Vein endothelial cell (primary cell): ENCODE measurements at places on chromosomes 16 and 17. TPM values are rescaled to one million over a fixed set of nuclear protein-coding genes. Genes with fewer than 3 reads are reported as not detected.

The ARHGDIG gene
- 0.57 and 2.3 TPM in 2 replicates for total RNA-seq

The SLC52A1 gene
- 0.33 TPM in 1 of 2 replicates, not detected in the other for total RNA-seq

The GEMIN4 gene
- total RNA-seq: 19.1 and 21.9 TPM in 2 replicates

The CES5A gene
- not detected in 2 replicates for total RNA-seq

The TMED6 gene
- total RNA-seq: 0.19 TPM in 1 of 2 replicates, not detected in the other

The PHKB gene
- 81.7 and 97.2 TPM in 2 replicates for total RNA-seq

The SAMD14 gene
- 5.3 and 10.5 TPM in 2 replicates for total RNA-seq

The CCL14 gene
- 32.7 and 43.2 TPM in 2 replicates for total RNA-seq

The KLHL11 gene
- 29.8 and 32.7 TPM in 2 replicates for total RNA-seq

The CXCL16 gene
- 2.0 and 3.9 TPM in 2 replicates for total RNA-seq

The RHBDL3 gene
- total RNA-seq: not detected in 2 replicates

The AOC2 gene
- total RNA-seq: 0.65 and 1.9 TPM in 2 replicates

The SHISA6 gene
- total RNA-seq: not detected in 2 replicates

The PRSS8 gene
- total RNA-seq: not detected in 2 replicates

The TP53TG3B gene
- total RNA-seq: not detected in 2 replicates

The MPP2 gene
- 0.33 and 0.38 TPM in 2 replicates for total RNA-seq

The DOC2B gene
- 1.6 and 3.3 TPM in 2 replicates for total RNA-seq

The DNASE1 gene
- total RNA-seq: 10.8 and 10.9 TPM in 2 replicates

The PABPN1L gene
- not detected in 2 replicates for total RNA-seq

The CACNG3 gene
- not detected in 2 replicates for total RNA-seq

The HBA1 gene
- total RNA-seq: not detected in 2 replicates

The TADA2A gene
- 16.7 and 21.9 TPM in 2 replicates for total RNA-seq

The MFAP4 gene
- 0.33 TPM in 1 of 2 replicates, not detected in the other for total RNA-seq

The NCOR1 gene
- total RNA-seq: 115 and 166 TPM in 2 replicates

The SLC6A4 gene
- total RNA-seq: 0.48 and 0.65 TPM in 2 replicates

The SALL1 gene
- under 0.01 TPM in 1 of 2 replicates, not detected in the other for total RNA-seq

The KRT33B gene
- total RNA-seq: not detected in 2 replicates

The CFAP97D1 gene
- not detected in 2 replicates for total RNA-seq

The PFN1 gene
- 506 and 560 TPM in 2 replicates for total RNA-seq

The KRT20 gene
- total RNA-seq: not detected in 2 replicates

The STX8 gene
- total RNA-seq: 55.9 and 64.7 TPM in 2 replicates

The SCGB1C2 gene
- total RNA-seq: not detected in 2 replicates

The PRSS22 gene
- not detected in 2 replicates for total RNA-seq

The CHAD gene
- total RNA-seq: not detected in 2 replicates

The PPP4C gene
- 293 and 325 TPM in 2 replicates for total RNA-seq

The DNAAF1 gene
- total RNA-seq: 0.10 TPM in 1 of 2 replicates, not detected in the other

The TMEM106A gene
- total RNA-seq: 7.4 and 9.8 TPM in 2 replicates

The CACNB1 gene
- 3.9 and 6.7 TPM in 2 replicates for total RNA-seq
